Choroid plexus epithelial cell (primary cell): ENCODE measurements at places on chromosomes 1 and 21.

- DNase-seq, result peak; percentile 8
Measured at GRCh38 chr1:192005976-192006375, 152.3 kb upstream of the RGS18 start.

DNA sequence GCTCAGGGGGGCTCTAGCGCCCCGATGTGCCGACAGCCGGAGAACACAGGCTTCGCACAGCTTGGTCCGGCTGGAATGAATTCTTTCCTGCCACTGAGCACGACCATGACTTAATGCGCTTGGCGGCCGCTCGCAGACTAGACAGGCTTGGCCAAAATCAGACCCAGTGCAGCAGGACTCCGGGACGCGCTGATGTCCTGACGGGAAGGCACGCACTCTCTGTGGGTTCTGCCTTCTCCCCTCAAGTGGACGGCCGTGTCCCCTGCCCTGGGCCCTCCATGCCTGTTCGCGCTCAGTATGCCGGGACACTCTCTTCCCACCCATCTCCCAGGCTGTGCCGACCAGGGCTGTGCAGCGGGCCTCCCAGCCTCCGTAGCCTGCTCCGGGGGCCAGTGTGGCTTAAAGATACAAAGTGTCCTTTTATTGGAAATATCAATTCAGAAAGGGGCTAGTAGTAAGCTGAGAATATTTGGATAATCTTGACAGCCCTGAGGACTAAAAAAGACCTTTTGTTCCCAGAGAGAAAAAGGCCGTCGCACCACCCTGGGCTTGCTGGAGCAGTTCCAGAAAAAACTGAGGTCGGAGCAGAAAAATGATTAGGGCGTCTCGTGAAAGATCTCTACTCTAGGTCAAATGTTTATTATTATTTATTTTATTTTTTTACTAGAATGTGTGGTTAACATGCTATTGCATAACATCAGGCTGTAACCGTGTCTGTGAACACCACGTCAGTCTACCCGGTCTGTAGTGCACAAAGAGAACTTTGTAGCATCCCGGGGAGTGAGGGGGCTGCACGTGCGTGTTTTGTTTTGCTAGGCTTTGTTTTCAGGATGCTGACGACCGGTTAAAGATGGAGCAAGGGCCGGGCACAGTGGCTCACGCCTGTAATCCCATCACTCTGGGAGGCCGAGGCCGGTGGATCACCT is 88.1 kb upstream of the ARHGEF16 start:
- peak; percentile 81 for DNase-seq

GRCh38 chr1:192884241-192884640 is 75.4 kb downstream of the RGS2 start:
- DNase-seq, result no peak

- DNase-seq, result no peak
Measured at GRCh38 chr1:15691434-15692032, 7.4 kb downstream of the PLEKHM2 start.

- DNase-seq, result no peak
Measured at GRCh38 chr1:85085417-85085816, 37.1 kb upstream of the MCOLN3 start.

GRCh38 chr1:8908388-8909151 is 30.1 kb upstream of the ENO1 start:
- DNase-seq, result peak; percentile 43

GRCh38 chr1:97433094-97433823 is 487.6 kb downstream of the DPYD start:
- peak; percentile 89 for DNase-seq

- DNase-seq, result peak; percentile 47
Measured at GRCh38 chr1:905071-905749, 18.5 kb upstream of the SAMD11 start.

DNA sequence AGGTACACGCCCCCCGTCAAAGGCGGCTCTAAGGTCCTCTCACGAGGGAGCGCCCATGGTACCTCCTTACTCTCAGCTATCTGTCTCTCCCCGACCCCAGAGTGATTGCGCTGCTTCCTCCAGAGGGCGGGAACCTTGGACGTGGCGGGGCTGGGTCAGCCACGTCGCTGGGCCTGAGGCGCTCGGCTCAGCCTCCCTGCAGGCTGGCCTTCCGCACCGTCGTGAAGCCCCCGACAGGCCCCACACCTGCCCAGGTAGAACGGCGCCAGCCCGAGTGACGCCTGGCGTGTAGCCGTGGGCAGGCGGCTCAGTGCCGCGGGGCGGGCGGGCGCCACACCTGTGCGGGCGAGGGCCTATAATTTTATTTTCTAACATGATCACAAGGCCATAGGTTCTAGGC is 122.2 kb upstream of the BEND5 start:
- DNase-seq, result no peak

- no peak for DNase-seq
Measured at GRCh38 chr1:36176106-36176949, 20.4 kb downstream of the MAP7D1 start.

DNA sequence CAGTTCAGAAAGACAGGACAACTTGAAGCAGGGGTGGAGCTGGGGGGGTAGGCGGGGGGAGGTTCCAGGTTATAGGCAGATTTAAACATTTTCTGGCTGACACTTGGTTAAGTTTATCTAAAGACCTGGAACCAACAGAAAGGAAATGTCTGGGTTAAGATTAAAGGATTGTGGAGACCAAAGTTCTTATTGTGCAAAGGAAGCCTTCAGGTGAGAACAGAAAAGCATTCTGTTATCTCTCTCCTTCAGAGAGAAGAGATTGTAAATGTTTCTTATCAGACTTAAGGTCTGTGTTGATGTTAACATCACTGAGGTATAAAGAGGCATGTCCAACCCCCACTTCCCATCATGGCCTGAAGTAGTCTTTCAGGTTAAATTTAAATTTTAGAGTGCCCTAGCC is 3.7 kb upstream of the ACADM start:
- DNase-seq, result no peak

DNA sequence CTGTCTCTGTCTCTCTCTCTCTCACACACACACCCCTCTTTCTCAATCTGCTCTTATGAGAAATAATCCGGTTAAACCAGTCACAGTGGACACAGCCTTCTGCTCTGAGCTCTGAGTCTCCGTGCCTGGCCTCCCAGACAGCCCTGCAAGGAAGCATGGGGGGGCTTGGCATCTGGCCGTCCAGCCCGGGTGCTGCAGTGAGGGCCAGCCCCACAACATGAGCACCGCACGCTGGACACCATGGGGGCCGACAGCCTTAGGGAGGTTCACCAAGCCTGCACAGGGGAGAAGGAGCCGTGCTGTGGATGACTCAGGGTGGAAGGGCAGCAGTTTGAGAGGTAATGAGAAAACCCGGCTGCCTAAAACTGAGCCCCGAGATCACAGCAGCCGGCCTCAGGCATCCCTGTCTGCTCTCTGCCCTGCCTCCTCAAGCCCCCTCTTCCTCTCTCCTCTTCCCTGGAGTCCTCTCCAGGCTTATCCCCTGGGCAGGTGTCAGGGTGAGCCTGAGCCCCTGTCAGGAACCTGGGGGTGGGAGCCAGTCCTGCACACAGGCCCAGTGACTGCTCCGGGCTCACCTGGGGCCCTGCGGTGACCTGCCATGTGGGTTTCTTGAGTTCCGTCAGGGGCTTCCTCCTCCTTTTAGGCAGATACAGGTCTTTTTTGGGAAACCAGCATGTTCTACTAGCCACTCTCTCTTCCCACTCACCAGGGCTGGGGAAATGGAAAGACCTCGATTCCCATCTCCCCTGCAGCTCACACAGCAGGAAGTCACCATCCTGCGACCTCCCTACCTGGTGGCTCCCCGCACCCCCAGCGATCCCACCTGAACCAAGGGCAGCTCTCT is 92.8 kb downstream of the ITPKB start:
- peak; percentile 25 for DNase-seq

GRCh38 chr1:154129391-154129970 is 25.4 kb downstream of the NUP210L start:
- DNase-seq, result peak; percentile 9

- no peak for DNase-seq
Measured at GRCh38 chr1:107246775-107247345, 106.0 kb downstream of the NTNG1 start.

DNA sequence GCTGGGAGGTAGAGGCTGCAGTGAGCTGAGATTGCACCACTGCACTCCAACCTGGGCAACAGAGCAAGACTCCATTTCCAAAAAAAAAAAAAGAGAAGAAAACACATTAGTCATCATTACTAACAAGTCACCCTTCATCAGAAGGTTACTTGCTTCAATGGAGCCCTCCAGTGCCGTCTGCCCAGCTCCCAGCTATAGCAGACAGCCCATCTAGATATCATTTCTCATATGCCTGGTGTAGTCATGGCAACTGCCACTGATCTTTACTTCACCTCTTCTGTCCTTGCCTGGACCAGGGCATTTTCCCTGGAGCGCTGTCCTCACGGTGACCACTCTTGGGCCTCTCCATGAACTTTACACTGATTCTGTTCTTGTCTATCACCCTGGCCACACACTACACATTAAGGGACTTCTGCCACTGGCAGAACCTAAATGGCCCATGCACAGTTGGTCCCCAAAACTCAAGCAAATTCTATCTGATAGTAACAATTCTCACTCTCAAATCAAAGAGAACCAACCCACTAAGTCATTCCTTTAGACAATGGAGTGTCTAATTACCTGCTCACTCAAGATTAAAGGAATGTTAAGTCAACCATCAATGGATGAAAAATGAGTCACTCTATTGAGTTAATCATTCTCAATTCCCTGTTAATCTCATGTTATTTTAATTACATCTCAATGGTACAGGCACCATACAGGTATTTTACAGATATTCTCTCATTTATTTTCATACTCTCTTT is 12.9 kb downstream of the GPA33 start:
- DNase-seq, result no peak

DNA sequence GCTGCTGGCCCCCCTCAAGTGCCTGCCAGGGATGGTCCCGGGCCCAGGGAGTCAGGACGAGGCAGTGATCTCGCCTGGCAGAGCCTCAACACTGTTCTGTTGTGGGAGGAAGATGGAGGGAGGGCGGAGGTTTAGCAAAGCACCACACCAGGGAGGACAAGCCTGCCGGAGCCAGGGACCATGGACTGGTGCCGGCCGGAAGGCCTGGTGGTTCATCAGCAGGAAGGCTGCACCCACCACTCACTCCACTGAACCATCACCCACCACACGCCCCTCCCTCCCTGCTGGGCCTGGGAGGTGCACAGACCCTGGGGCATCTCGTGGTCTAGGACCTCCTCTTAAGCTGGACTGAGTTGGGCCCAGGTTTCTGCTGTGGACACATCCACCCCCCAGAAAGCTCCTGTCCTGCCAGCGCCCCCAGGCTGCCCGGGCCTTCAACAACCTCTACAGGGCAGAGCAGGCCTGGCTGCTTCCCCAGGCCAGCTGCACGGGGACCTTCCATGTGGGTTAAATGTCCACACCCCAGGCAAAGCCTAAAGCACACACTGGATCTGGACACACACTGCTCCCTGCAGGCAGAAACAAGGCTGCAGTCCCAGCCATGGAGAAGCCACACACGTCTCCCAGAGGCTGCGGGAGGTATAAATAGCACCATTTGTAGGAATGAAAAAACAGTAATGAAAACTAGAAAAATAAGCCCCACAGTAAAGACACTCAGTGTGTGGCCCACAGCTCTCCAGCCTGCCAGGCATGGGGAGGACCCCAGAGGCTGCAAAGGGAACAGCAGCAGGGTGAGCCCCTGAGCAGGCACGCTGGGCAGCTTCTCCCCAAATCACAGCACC is 10.4 kb upstream of the TMEM240 start:
- DNase-seq, result peak; percentile 85

GRCh38 chr1:76224752-76225151 is 150.2 kb downstream of the ST6GALNAC3 start:
- no peak for DNase-seq

DNA sequence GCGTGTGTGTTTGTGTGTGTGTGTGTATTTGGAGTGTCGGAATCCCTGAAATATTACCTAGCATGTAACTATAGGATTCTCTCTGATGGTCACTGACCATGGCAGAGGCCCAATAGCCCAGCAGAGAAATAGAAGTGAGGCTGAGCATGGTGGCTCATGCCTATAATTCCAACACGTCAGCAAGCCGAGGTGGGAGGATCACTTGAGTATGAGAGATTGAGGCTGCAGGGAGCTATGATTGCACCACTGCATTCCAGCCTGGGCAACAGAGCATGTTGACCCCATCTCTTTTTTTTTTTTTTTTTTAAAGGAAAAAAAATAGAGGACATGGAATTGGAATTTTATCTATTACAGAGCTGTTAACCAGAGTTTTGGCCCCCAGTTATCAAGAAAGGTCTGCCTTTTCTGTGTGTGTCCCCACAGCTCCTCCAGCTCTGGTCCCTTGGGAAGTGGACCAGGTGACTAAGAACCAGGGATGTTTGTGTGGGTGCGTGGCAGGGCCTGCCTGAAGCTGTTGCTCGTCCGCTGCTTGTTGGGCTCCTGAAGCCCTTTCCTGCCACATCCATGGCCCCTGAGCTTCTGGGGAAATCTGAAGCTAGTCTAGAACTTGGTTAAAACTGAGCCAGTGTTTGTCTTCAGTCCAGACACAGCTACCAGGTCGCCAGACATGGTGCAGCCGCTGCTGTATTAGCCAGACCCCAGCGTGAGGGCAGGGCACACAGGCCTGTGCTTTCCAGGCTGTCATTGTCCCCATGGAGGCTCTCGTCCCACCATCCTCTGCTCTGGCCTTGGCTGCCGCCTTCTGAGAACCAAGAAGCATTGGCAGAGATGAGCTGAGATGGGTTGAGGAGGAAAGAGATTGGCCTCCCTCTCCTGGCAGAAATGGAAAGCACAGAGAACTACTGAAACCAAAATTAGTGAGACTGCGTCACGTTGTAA is 25.5 kb downstream of the CAPN9 start:
- peak; percentile 86 for DNase-seq

- no peak for DNase-seq
Measured at GRCh38 chr1:64678366-64678765, 66.5 kb upstream of the RAVER2 start.

DNA sequence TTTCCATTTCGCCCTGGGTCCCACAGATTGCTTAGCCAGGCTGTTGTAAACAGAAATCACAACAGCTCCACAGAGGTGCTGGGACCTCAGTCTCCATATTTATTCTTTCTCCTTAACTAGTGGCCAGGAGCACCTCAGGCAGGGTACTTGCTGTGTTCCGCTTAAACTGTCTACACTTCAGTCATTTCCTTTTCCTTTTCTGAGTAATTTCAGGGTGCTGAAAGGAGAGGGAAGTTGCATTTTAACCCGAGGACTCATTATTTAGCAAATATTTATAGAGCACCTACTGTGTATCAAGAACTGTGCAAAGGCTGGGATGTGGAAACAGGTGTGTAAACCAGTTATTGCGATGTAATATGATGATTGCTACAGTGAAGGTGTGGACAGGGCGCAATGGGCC is 41.9 kb downstream of the ACP6 start:
- DNase-seq, result no peak
